ENCODE measurements at places on chromosomes 6 and 20.

GRCh38 chr20:11502061-11502460, 415.6 kb upstream of the BTBD3 start:
- no peak for DNase-seq

DNA sequence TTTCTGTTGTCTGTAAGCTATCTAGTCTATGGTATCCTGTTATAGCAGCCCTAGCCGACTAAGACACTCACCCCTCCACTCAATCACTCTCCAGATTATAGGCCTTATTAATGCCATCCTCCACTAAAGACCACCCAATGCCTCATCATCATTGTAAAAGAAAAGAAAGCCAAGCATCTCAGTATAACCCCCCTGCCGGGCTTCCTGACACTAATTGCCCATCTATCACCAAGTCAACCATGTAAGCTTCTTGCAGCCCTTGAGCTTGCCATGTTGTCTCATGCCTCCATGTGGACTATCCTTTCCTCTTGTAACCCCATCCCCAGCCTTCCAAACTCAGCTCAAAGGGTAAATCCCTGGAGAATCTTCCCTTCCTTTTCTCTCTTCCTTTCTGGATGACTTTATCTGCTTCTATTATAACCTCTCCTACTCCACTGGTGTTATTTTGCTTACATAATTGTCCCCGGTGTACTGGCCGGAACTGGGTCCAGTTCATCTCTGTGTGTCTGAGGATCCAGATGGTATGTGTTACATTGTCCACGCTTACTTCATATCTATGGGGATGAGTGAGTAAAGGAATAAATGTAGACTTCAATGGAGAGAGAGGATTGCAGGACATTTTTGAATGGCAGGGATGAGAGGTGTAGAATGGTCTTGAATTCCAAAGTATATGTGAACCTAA, 202.9 kb upstream of the SOX4 start:
- DNase-seq = no peak

DNA sequence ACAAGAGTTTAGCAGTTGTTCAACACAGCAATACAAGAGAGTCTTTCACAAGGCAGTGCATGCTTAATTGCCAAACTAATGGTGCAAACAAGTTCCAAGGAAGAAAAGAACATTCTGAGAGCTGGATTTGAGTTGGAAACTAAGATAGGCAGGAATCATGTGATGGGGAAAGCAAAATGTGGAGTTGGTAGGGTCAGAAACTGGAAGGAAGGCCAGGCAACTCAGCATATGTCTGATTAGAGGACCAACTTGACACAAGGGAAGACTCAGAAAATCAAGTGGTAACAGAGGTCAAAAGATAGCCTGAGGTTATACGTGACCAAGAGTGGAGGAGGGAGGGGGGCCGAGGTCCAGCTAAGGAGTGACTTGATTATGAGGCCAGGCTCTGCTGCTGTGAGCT, 117.3 kb downstream of the SMLR1 start:
- no peak for DNase-seq

DNA sequence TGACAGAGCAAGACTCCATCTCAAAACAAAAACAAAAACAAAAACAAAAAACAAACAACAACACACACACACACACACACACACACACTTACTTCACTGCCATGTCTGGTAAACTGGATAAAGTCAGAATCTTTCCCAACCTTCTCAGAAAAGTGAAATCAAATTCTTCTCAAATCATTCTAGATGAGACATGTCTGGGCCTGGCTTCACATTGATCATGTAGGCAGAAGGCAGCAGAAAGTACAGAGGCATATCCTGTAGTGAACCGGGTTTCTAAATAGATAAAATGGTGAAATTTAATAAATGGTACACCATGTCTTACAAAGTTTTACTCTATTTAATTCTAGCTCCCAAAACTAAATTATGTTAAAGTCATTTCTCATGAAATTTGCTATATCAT, 14.9 kb upstream of the MRS2 start:
- DNase-seq = no peak

GRCh38 chr6:164370773-164371172, 938.6 kb downstream of the C6orf118 start:
- DNase-seq = peak; percentile 11

GRCh38 chr20:60477958-60478357, 519.7 kb downstream of the CDH26 start:
- DNase-seq = no peak

DNA sequence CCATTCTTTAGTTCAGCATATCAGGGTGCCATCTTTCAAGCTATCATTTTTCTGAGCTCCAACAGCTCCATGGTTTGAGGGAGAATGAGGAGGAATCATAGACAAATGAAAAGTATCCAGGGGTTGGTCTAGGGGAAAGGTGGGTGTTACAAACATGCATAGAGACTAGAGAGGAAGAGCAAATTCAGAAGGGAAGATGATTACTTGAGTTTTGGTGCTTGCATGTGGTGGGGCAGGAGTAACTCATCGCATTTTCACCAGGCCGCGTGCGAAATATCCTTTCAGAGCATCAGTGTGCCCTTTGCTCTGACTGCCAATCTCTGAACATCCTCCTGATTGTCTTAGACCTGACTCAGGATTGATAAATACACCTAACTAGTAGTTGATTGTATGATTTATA, 7.7 kb upstream of the BICRAL start:
- no peak for DNase-seq

GRCh38 chr20:34824452-34824805, 1.0 kb downstream of the NCOA6 start:
- DNase-seq = peak; percentile 85

- peak; percentile 99 for DNase-seq
Observed at GRCh38 chr20:35954200-35954906, at the start of gene SCAND1. Gene SCAND1, minus strand, starts transcription at chr20:35954502. Its CDS starts 218 bp downstream, at chr20:35954284.

DNA sequence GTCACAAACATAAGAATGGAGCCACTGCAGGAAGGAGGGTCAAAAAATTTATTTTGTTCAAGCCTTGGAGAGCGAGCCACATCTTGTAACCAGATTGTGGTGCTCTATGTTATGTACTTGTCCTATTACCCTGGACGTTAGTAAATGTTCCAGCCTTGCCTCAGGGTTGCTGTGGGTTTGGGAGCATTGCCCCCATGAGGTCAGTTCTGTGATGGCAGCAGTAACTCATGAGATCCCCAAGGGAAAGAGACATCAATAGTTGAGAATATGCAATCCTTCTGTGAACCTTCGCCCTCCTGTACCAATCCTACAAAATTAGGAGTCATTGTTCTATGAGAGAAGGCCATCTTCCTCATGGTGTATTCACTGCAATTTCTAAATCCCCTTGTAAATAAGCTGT, 16.4 kb upstream of the CFAP206 start:
- peak; percentile 7 for DNase-seq

GRCh38 chr6:13953061-13953705, 28.4 kb downstream of the RNF182 start:
- no peak for DNase-seq

GRCh38 chr6:137332637-137333280, 113.6 kb upstream of the IFNGR1 start:
- DNase-seq = no peak

GRCh38 chr6:146335336-146335735, 208.3 kb upstream of the RAB32 start:
- no peak for DNase-seq
